Eye (tissue), 1 donor: ENCODE measurements at places on chromosomes 12 and 14.

- DNase-seq = no peak
Measured at GRCh38 chr12:67056329-67056728, 212.8 kb upstream of the CAND1 start.

GRCh38 chr12:58177366-58177765 is 236.0 kb downstream of the ATP23 start:
- no peak for DNase-seq

GRCh38 chr12:93121729-93122488 is 192.8 kb upstream of the EEA1 start:
- DNase-seq = no peak

- no peak for DNase-seq
Measured at GRCh38 chr12:111178181-111179081, 190.5 kb downstream of the PHETA1 start.

DNA sequence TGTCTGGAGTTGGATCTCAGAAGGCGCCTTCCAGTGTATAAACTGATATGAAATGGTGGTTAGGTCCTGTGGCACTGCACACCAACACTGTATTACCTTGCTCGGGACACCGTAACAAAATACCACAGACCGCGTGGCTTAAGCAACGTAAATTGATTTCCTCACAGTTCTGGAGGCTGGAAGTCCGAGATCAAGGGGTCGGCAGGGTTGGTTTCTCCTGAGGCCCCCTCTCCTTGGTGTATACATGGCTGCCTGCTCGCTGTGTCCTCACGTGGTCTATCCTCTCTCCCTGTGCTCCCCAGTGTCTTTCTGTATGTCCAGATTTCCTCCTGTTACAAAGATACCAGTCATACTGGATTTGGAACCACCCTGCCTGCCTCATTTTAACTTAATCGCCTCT is 128.4 kb downstream of the FBXL14 start:
- DNase-seq = no peak

DNA sequence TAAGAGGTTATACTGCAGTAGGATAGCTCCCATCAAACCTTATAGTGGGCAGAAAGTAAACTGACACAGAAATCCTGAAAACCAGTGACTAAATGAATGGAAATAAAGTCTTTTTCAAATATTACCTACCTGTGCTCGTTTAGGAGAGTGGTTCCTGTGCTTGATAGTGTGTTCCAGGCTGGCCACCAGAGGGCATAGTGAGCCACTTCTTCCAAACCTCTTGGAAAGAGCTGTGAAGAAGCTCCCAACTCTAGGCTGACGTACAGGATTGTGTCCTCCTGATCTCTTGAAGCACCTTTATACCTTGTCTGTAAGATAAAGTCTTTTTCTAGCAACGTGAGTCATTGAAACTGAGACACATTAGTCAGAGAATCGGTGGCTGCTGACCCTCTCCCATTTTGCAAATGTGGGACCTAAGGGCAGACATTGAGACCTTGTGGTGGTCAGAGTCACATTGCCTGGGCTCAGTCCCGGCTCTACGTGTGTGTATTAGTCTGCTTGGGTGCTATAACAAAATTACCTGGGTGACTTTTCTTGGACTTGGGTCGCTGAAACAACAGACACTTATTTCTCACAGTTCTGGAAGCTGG is 17.6 kb downstream of the TDP1 start:
- DNase-seq = peak; percentile 85

DNA sequence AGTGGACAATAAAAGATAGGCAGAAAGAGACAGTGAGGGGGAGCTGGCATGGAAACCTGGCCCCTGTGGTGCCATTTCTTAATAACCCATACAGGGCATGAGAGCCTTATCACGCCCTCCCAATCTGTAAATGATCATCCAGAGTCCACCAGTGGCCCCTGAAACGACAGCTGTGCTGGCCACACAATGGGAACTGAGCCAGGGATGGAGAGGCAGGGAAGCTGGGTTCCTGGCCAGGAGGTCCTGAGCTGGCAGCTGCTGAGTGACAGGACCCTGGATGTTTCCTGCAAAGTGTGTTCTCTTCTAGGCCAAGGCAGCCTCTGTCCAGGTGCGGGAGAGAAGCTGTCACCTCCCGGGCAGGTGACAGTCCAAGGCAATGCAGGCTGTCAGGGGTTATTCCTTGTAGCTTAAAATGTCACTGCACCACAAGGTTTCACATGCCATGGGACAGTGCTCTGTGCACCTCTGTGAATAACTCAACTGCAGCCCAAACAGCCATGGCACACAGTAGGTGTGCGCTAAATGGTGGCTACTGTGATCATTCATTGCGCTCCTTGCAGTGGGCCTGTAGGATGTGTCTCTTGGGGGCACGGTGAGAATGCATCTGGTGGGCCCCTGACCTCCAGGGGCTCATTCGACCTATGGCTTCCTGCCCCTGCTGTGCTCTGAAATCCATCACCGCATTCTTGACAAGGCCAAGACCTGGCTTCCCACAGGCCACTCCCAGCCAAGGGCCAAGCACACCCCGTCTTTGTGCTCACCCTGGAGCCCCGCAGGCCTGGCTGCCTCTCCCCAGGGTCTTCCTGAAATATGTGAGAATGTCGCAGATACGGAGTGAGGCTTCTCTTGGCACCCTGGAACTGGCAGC is 46.3 kb upstream of the BCL11B start:
- DNase-seq = no peak

- no peak for DNase-seq
Measured at GRCh38 chr12:100661300-100661951, 87.9 kb downstream of the GAS2L3 start.

DNA sequence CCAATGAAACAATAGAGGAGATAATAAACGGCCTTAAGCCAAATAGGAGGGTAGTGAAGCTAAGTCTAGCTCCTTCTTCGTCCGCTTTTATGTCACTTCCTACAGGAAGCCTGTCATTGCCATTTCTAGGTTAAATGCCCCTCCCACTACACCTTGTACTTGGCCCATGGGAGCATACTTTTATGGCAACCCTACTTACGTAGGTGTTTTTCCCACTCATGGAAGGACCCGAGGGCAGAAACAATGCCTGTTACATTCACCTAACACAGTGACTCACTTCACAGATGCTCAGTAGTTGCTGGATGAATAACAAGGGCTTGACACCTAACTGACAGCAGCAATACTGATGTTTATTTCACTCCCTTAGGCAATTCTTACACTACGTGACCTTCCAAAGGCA is 44.5 kb downstream of the ALKBH1 start:
- DNase-seq = no peak

GRCh38 chr12:91984556-91984955 is 161.1 kb downstream of the BTG1 start:
- peak; percentile 23 for DNase-seq

DNA sequence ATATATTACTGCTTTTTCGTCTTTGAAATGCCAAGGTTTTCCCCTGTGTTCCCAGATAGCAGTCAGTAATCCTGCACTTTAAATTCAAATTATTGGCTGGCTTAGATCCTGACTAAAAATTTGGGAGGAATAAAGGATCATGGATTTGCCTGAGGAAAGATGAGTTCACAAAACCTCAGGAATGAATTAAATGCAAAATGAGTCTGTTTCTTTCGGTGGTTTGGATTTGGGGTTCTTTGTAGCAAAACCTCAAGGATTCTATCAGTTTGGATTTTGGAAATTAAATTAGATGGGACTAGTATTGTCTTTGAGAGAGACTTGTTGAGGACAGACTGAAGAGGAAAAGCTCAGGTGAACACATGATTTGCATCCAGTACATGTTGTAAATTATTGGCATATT is 36.1 kb downstream of the PPFIBP1 start:
- DNase-seq = no peak

- no peak for DNase-seq
Measured at GRCh38 chr12:105569886-105570285, 239.4 kb downstream of the C12orf75 start.

DNA sequence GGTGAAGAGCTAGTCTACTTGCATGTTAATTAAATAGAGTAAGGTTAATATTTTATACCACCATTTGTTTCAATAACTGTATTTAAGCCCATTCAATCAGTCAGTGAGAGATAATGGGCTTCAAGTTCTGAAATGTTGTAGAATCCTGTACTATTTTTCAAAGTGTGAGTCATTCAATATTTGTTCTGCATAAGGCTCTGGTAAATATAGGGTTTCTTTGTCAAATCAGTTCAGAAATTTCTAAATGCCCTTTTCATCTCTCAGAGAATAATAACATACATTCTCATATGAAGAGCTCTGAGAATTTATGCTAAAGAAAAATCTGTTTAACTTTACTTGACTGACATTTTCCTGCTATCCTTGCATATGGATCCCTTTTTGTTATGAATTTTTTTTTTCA is 493.3 kb downstream of the TMTC2 start:
- no peak for DNase-seq

- DNase-seq = no peak
Measured at GRCh38 chr12:111056618-111057521, 136.5 kb upstream of the MYL2 start.

- peak; percentile 32 for DNase-seq
Measured at GRCh38 chr14:56887216-56887615, 76.9 kb upstream of the OTX2 start.

GRCh38 chr12:109259545-109259895 is 49.6 kb downstream of the FOXN4 start:
- no peak for DNase-seq

DNA sequence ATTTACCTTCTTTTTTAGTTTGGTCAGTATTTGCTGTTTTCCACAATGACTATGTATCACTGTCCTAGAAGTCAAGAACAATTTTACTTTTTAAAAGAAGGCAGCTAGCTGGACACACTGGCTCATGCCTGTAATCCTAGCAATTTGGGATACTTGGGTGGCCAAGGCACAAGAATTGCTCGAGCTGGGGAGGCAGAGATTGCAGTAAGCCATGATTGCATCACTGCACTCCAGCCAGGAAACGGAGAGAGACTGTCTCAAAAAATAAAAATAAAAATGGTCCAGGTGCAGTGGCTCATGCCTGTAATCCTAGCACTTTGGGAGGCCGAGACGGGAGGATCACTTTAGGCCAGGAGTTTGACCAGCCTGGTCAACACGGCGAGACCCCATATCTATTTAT is 28.3 kb downstream of the MDM1 start:
- no peak for DNase-seq

GRCh38 chr14:21041676-21042433 is at the start of gene RNASE7:
RNASE7 (plus strand) TSS chr14:21042362; CDS start chr14:21042993, 631 bp downstream.
- no peak for DNase-seq

- no peak for DNase-seq
Measured at GRCh38 chr12:80761838-80762237, 45.1 kb downstream of the MYF5 start.

- DNase-seq = no peak
Measured at GRCh38 chr12:81095501-81096232, 17.8 kb downstream of the ACSS3 start.

DNA sequence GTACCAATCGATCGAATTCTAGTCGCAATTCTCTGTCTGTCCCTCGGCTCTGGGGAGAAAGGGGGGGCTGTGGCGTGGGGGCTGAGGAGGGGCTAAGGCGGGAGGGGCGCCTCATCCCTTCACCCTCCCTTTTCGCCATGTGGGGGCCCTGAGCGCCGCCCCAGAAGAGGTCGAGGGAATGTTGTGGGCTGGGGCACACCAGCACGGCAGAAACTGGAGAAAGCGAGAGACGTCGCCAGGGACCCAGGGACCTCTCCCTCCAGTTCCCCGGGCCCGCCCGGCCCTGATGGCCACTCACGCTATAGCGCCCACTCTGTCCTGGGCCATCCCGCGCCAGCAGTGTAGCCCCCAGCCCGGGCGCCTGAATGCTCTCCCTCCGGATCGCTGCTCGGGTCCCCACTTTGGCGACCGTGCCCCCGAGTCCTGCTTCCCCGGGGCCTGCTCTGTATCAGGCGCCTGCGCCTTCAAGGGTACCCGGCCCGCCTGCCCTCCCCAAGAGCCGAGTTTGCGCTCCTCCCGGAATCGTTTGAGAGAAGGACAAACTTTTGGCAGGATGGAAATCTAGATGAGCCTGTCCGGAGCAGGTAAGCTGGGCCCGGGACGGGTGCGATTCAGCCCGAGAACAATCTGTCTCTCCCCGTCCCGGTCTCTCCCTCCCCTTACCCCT is 62.6 kb downstream of the SMUG1 start:
- DNase-seq = peak; percentile 55
